ENCODE measurements at places on chromosomes 7 and 10.

GRCh38 chr7:94258418-94259300, 136.0 kb upstream of the COL1A2 start:
- DNase-seq = no peak

DNA sequence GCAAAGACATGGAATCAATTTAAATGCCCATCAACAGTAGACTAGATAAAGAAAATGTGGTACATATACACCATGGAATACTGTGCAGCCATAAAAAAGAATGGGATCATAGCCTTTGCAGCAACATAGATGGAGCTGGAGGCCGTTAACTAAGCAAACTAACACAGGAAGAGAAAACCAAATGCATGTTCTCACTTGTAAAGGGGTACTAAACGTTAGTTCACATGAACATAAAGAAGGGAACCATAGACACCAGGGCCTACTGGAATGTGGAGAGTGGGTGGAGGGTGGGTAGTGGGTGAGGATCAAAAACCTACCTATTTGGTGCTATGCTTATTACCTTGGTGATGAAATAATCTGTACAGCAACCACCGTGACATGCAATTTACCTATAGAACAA, 78.4 kb upstream of the GSDME start:
- no peak for DNase-seq

- no peak for DNase-seq
Measured at GRCh38 chr7:86706406-86706805, 62.7 kb downstream of the GRM3 start.

GRCh38 chr7:48101968-48102367, 12.9 kb downstream of the UPP1 start:
- DNase-seq = no peak

DNA sequence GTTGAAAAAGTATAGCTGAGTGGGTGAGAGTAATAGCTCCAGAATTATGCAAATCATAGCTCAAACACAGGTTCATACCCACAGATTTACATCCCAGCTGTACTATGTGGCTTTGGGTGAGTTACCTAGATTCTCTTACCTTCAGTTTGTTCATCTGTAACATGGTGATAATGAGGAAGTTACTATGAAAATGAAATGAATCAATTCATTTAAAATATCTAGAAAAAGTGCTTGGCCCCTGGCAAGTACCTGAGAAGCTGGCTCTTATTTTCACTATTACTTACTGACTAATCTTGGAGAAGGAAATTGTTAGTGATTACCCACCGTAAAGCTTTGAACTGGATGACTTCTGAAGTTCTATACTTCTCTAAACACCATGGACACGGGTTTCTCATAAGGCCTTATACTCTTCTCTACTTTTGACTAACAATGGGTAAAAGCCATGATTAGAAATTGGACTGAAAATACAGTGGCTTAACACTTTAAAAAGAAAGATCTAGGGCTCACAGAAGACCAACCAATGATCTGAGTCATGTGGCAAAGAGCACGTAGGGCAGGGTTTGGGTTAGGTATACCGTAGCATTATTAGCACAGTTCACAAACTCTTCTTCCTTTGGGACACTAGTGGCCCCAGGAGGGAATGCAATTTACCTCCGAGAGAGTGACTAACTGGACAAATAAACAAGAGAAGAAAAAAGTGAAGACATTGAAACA, 149.2 kb downstream of the PLPP4 start:
- no peak for DNase-seq

- no peak for DNase-seq
Measured at GRCh38 chr10:110546077-110546476, 21.4 kb upstream of the SMC3 start.

DNA sequence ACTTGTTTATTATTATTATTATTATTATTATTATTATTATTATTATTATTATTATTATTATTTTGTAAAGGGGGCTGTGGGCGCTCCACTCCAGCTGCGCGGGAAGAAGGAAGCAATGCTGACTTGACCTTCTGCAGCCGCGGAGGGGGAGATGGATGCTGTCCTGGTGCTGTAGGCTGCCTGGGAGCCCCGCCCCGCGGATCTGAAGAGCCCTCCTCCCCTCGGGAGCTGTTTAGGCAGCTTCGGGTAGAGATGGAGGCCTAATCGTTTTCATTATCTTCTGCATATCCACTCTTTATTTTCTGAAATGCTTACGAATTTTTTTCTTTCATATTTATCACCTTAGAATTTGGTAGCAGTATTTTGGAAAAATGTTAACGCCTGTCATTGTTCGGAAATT, 101.2 kb upstream of the KLF6 start:
- DNase-seq = no peak

- DNase-seq = no peak
Measured at GRCh38 chr10:48389272-48389671, 82.8 kb downstream of the MAPK8 start.

GRCh38 chr10:6669269-6669859, 89.3 kb upstream of the PRKCQ start:
- peak; percentile 13 for DNase-seq

DNA sequence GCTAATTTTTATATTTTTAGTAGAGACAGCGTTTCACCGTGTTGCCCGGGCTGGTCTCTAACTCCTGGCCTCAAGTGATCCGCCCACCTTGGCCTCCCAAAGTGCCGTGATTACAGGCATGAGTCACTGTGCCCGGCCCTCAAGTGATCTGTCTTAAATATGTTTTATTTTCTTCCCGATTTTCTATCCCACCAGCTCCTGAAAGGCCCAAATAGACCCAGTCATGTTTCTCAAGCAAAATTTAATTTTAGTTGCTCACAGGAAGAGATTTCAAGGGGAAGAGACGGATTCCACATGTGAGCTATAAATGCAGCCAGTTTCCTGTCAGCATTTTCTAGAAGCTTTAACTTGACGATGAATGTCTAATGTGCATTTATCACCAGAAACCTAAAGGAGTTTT, 12.0 kb downstream of the DENND10 start:
- no peak for DNase-seq

- peak; percentile 78 for DNase-seq
Measured at GRCh38 chr10:16987206-16987621, 142.4 kb downstream of the CUBN start.

- no peak for DNase-seq
Measured at GRCh38 chr7:25409897-25410636, 181.8 kb upstream of the NPVF start.

GRCh38 chr10:95356-96115, 39.7 kb upstream of the ZMYND11 start:
- DNase-seq = no peak
